Activated naive CD8-positive, alpha-beta T cell treated with anti-CD3 and anti-CD28 coated beads, Interleukin-2, amount 10 ng/mL, durations not matched to agents 7 days and 5 days (primary cell): ENCODE measurements at places on chromosomes 5 and 9. TPM values are rescaled to one million over a fixed set of nuclear protein-coding genes. Genes with fewer than 3 reads are reported as not detected.

DNA sequence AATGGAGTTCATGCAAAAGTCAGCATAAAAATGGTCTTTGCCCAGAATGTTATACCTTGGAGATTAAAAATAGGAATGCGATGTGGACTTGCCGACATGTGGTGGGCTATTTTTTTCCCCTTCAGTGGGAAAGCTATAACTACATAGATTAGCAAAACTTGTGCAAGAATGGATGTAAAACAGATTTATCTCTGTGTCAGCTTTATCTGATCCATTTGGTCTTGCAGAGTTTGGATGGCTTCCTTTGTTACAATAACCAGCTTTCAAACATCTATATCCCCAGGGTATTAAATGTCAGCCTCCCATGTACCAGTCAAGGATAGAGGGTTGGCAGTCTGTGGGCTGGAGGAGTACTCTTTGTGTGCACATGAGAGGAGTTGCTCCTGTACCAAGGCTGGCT, 284.9 kb downstream of the TMEM38B start:
- DNase-seq: no peak

- no peak for DNase-seq
These were observed 9.0 kb downstream of the LPAR1 start for GRCh38 chr9:111029260-111029659.

- DNase-seq: no peak
These were observed 16.0 kb upstream of the COL15A1 start for GRCh38 chr9:98927724-98928123.

DNA sequence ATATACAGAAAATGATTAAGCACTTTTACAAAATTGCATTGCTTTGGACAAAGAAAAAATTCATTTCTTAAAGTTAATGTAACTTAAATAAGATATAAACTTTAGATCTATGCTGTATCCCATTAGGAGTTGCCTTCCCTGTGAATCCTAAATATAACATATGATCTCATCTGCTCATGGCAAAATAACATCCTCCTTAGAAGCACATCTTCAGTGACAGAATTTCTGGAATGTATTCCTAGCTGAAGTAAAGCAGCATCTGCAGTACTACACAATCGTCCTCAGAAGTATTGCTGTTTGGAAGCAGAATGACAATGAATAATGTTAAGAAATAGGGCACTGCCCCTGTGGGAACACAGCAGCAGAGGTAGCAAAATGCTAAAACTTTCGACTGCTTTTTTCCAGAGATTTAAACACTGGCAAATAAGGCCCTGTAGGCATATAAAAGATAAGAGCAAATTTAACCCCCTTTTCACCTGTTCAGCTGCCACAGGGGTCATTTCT, 571.0 kb downstream of the PTPRD start:
- DNase-seq: no peak

- DNase-seq: no peak
These were observed 49.8 kb upstream of the DMAC1 start for GRCh38 chr9:7849362-7849761.

- no peak for DNase-seq
These were observed 120.9 kb downstream of the CCDC192 start for GRCh38 chr5:127824126-127824525.

GRCh38 chr9:109861918-109862317, 81.9 kb downstream of the PALM2AKAP2 start:
- no peak for DNase-seq

GRCh38 chr5:119814655-119815054, 185.3 kb downstream of the FAM170A start:
- DNase-seq: no peak

DNA sequence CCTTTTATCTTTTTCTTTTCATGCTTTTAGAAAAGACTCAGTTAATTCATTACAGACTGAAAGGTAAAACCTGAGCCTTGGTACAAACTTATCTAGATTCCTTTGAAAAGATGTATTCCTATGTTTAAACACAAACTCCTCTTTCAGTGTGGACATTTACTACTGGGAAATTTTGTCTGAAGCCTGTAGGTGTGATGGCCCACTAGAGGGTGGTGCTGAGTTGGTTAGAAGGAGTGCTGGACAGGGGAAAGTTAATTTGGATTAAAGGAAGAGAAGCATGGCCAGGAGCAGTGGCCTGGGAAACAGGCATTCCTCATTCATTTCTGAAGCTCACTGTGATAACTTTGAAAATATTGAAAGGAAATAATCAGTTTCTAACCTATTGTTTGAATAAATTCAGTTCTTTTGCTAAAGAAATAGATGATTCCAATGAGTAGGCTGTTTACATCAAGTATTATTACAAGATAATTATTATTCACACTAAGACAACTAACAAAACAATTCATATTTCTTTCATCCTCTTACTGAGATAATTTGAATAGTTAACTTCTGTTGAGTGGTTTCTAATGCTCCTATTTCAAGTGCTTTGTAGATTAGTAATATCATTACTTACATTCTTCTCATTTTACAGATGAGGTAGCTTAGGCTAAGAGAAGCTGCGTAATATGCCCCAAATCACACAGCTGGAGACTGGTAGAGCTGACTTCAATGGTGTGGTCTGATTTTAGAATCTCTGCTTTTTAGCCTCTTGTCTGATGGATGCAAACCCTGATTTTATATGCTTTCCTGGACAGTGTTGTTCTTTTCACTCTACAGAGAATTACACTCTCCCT, 150.9 kb downstream of the ADGRV1 start:
- no peak for DNase-seq

DNA sequence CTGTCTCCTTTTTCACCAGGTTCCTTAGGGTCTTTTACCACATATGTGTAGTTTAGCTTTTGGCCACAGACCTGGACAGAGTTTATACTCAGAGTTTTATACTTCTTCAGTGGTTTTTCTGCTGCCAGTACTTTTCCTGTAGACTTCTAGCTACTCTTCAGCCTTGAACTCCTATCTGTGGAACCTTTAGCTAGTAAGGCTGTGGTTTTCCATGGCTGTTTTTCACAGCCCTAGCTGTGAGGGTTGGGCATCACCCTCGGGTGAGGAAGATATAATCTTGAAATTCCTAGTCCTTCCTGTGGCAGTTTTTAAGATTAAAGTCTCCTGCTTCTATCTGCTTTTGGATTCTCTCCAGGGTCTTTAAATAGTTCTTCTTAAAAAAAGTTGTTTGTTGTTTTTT, 109.1 kb downstream of the FGF1 start:
- no peak for DNase-seq

- no peak for DNase-seq
These were observed 61.9 kb upstream of the ADAMTS19 start for GRCh38 chr5:129398026-129398678.

DNA sequence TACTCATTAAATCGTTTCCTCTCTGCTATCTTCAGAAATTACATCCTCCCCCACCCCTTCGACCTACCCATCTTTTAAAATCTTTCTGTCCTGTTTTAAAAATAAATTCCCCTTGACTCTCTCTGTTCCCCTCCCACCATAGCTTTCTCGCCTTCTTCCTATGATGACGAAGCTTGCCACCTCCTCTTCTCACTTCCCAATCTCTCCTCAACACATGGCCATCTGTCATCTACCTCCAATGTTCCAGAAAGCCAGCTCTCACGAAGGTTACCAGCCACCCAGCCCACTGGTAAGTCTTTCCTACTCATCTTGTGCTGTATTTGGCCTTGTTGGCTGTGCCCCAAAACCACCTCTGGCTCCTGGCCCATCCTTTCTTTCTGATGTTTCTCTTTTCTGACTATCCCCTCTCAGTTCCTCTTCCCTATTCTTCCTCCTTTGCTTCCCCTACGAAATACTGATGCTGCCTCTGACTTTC, 346.3 kb downstream of the ENC1 start:
- no peak for DNase-seq

GRCh38 chr9:12394105-12394504, 299.1 kb upstream of the TYRP1 start:
- no peak for DNase-seq

The FGF1 gene
- not detected for total RNA-seq

The NTNG2 gene
- total RNA-seq: 10.9 TPM

The RMRP gene
- total RNA-seq: 10,447 TPM

The PTRH1 gene
- 9.9 TPM for total RNA-seq

The DIPK1B gene
- not detected for total RNA-seq

The TMEM252 gene
- not detected for total RNA-seq

The ENTR1 gene
- total RNA-seq: 56.2 TPM

The CHSY3 gene
- not detected for total RNA-seq

The PCDHA12 gene
- not detected for total RNA-seq

The IL5 gene
- total RNA-seq: not detected

The SNCB gene
- not detected for total RNA-seq

The SLC6A19 gene
- total RNA-seq: not detected

The RASGRF2 gene
- total RNA-seq: 19.3 TPM

The NUTM2F gene
- not detected for total RNA-seq

The PCA3 gene
- not detected for total RNA-seq
